Stimulated activated CD8-positive, alpha-beta memory T cell treated with anti-CD3 and anti-CD28 coated beads, Interleukin-7, amount 100 ng/mL, for 1 hour (primary cell): ENCODE measurements at places on chromosomes 3 and 15.

DNA sequence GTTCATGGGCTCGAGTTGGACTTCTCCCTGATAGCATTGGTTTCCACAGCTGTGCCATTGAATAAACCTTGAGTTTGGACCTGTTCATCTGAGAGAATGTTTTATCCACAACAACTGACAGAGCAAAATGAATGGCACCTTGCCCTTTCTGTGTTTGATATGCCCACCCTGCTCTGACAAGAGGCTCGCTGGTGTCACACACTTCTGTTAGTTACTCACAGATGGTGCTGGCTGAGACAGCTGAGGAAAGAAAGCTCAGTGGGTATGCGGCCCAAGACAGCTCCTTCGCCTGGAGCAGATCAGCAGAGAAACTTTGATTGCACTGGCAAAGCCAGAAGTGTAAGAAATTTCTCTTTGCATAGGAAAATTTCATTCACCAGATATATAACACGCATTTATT, 2.5 kb upstream of the CAPN3 start:
- DNase-seq: no peak

DNA sequence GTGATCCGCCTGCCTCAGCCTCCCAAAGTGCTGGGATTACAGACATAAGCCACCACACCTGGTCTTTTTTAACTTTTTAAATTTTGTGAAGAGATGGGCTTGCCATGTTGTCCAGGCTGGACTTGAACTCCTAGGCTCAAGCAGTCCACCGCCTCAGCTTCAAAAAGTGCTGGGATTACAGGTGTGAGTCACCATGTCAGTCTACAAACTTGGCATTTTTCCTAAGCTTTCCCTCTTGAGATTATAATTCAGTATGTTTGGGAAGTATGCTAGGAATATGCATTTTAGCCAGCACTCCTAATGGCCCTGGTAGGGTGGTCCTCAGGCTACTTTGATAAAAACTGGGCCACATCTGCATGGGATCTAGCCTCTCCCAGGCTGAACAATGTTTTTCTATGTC, 4.4 kb downstream of the WDR73 start:
- no peak for DNase-seq

DNA sequence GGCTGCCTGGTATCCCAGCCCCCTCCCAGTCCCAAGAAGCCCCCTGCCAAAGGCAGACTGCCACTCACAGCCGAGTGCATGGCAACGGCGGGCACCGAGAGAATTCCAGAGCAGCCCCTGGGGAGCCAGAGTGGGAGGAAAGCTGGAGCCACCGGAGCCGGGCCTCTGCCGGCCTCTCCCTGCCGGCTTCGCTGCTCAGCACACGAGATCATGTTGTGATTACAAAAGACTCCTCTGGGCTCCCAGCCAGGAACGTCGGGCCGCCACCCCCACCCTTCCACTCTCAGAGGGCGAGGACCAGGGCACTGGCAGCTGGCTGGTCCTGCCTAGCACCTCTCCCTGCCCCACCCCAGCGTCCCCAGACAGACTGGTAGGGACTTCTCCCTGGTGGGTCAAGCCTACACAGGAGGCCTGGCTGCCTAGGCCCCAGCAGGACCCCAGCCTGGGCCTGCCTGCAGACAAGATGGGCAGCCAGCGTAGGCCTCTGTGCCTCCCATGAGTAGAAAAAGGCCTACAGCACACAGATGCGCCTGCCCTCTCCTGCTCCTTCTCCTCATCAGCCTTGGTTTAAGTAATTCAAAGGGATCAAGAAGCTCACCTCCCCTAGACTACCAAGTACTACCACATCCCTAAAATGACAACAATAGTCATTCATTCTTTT, at the start of gene CCDC9B:
Gene CCDC9B (minus strand): TSS at position 200 of the 661 bp plus-strand sequence. CDS start 120 bp downstream, at position 80.
- DNase-seq: no peak

DNA sequence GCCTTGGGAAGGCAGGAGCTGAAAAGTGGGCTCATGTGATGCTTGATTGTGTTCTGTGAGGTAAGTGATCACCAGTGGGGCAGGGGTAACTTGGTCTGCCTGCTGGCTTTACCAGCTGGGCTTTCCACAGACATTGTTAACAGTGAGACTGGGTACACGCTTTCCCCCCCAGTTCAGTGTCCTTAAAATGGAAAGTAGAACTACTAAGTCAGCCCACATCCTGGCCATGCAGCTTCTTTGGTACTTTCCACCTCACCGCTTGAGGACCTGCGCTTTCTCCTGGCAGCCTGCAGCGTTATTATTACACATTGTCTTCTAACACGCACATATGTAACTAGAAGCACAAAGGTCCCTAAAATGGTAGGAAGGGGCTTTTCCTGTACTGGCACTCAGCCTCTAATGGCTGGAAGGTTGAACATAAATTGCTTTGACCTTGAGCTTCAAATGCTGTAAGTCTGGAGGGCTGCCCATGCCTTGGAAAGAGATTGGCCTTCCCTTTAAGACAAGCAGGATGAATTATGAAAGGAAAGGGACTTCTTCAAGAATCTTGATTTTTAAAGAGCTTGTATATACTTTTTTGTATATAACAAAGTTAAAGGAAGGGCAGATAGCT, 216.1 kb upstream of the ROPN1 start:
- DNase-seq: no peak

- DNase-seq: no peak
Observed at GRCh38 chr3:101270149-101270548, 50.2 kb downstream of the IMPG2 start.

- DNase-seq: no peak
Observed at GRCh38 chr3:70840106-70840870, 527.9 kb upstream of the MDFIC2 start.

- DNase-seq: no peak
Observed at GRCh38 chr3:138137861-138138260, 5.7 kb upstream of the A4GNT start.

DNA sequence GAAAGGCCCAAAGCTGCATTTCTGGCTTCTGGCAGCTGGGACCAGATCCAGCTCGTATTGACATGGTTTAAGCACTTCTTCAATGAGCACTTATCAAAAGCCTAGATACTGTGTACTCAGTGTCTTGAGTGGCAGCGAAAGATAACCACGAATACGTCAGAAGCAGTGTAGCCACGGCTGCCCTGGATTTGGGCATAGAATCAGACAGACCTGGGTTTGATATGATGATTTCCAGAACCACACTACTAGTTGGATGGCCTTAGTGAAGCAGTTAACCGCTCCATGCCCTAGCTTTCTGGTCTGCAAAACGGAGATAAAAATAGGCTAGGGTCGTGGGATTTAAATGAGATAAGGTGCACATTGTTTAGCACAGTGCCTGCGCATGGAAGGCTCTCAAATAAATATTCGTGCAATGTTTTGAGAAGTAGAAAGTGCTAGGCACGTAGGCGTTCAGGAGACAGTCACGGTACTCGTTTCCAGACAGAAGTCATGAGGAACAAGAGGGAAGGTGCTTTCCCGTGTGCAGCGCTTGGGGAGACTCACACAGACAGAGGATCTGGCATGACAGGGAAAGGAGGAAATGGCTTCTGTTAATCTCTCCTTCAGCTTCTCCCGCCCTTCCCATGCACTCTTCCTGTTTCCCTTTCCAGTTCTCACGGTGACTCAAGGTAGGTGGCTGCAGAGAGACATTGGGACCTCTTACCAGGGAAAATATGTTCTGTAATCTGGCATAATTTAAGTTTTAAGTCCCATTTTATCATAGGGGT, 70.3 kb downstream of the CCNL1 start:
- DNase-seq: no peak

GRCh38 chr3:123392871-123393620, 55.8 kb downstream of the ADCY5 start:
- DNase-seq: no peak

DNA sequence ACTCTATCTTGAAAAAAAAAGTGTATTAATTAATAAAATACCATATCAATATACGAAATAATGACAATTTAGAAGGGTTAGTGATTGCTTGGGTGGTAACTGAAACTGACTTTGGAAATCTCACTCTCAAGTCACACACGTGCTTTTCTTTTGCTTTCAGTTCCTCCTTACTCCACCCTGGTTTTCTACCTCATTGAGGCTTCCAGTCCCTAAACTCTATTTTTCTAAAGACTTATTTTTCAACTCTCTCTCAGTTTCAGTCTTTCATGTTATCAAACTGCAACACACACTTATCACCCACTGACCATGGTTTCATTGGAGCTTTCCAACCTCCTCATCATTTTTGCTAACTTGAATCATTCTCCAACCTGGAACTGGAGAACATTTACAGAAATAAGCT, 23.5 kb downstream of the IL12A start:
- no peak for DNase-seq

DNA sequence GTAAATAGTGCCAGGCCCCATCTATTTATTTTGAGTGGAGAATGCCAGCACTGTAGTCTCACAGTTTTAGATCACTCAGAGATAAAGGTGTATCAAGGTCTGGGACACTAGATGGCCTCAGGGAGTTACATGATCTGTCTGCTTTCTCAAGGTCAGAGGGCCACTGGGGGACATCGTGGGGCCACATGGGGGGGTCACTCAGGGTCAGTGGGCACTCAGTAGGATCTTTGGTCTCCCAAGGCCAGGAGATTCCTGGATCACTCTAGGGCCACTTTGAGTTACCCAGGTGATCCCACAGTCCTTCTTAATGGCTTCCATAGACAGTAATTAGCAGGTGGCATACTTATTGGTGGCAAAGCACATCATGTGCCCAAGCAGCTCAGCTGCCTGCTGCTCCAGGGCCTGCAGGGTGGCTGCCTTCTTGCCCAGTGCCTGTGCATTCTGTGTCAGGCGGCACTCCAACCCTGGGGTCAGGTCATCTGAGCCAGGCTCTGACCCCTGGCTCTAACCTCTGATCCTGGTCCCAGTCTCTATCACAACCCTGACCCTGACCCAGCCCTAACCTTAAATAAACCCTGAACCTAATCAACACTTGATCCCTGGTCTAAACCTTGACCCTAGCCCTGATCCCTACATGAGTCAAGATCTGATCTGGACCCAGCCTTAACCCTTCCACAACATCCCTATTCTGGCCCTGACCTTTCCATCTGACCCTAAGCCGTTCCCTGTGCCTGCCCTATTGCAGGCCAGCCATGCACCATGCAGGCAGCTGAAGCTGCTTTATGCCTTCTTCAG, 1.8 kb upstream of the LAMB2 start:
- no peak for DNase-seq

GRCh38 chr3:3240986-3241385, 61.5 kb upstream of the CRBN start:
- DNase-seq: no peak

DNA sequence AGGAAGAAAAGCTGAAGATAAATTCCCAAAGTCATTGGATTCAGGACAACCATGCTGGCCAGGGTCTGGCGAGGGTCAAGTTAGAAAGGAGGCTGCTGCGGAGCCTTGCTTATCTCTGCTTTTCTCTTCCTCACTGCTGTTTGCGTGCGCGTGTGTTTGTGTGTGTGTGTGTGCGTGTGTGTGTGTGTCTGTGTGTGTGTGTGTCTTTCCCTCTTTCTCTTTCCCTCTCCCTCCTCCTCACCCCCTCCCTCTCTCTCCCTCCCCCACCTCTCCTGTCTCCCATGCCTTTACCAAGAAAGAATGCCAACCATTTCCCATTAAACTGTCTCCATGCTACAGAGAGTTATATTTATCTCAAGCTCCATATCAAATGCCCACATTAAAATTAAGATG, at the start of gene COLQ:
Gene COLQ (minus strand): TSS at position 134 of the 393 bp plus-strand sequence. CDS start 81 bp downstream, at position 53.
- DNase-seq: no peak

DNA sequence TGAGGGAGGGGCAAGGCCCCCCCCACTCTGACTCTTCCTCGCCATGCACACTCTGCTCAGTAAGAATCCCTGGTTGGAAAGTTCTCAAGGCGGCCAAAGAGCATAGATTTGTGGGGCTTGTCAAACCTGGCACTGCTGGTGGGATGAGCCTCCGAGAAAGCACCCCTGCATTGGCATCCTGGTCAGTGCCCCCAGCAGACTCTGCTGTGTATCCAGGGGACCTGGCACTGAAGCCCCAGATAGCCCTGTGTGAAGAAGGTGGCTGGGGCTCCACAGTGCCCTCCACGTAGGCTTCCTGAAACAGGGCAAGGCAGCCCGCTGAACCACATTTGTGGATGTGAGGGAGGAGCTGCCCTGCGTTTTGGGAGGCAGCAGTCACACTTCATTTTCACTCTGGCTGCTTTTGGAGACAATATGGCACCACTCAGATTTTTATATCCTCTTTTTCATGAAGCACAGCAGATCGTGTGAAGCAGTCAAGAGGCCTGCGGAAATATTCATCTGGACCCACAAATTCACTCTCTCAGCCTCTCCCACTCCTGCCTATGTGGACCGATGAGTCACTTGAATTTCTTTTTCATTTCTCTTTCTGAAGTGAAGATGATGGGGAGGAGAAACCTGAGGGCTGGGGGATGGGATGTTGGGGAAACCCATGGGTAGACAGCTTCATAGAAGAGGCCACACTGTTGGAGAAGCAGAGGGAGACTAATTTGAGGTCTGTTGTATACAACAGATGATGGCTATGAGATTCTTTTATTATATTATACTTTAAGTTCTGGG, 88.7 kb upstream of the BCL6 start:
- no peak for DNase-seq

DNA sequence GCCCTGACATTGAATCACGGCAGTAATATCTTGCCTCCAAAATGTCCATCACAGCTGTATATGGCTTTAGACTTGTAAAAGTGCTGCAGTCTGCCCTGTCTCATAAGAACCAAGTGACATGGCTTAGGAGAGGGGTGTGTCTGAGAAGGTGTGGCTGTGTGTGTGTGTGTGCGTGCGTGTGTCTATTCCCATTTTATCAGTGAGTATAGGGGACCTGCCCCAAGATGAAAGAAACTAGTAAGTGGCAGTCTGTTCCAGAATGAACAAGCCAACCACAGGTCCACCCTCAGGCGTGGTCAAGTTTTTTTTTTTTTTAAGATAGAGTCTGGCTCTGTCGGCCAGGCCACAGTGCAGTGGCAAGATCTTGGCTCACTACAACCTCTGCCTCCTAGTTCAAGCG, 5.6 kb upstream of the RHOV start:
- no peak for DNase-seq

GRCh38 chr3:85081191-85081906, 122.6 kb downstream of the CADM2 start:
- no peak for DNase-seq

DNA sequence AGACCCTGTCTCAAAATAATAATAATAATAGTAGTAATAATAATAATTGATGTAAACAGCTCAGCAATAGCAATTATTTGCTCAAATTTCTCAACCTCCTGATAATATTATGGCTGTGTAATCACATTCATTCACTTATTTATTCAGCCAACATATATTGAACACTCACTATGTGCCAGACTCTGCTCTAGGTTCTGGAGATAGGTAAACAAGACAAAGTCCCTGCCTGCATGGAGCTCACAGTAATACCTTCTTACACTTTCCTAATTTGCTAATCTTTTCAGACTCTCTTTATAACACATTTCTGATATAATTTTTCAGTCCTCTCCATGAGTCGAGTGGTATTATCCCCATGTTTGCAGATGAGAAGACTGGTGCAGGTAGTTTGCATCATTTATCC, 137.6 kb downstream of the KLHL25 start:
- DNase-seq: no peak

- DNase-seq: no peak
Observed at GRCh38 chr3:98710067-98710659, 53.0 kb upstream of the ST3GAL6 start.

- DNase-seq: no peak
Observed at GRCh38 chr3:144524531-144524930, 552.9 kb downstream of the DIPK2A start.

- no peak for DNase-seq
Observed at GRCh38 chr3:106255870-106256248, 387.0 kb upstream of the CBLB start.

GRCh38 chr15:38961931-38962330, 397.3 kb upstream of the RASGRP1 start:
- DNase-seq: no peak
